Ecto neural progenitor cell (in vitro differentiated cells): ENCODE measurements at places on chromosomes 12 and 14.

GRCh38 chr12:3994500-3994899 is 121.3 kb upstream of the PARP11 start:
- DNase-seq = no peak

GRCh38 chr12:48954841-48955501 is 2.3 kb downstream of the ARF3 start:
- no peak for DNase-seq

- no peak for DNase-seq
Measured at GRCh38 chr14:50335989-50336824, 24.1 kb downstream of the DMAC2L start.

DNA sequence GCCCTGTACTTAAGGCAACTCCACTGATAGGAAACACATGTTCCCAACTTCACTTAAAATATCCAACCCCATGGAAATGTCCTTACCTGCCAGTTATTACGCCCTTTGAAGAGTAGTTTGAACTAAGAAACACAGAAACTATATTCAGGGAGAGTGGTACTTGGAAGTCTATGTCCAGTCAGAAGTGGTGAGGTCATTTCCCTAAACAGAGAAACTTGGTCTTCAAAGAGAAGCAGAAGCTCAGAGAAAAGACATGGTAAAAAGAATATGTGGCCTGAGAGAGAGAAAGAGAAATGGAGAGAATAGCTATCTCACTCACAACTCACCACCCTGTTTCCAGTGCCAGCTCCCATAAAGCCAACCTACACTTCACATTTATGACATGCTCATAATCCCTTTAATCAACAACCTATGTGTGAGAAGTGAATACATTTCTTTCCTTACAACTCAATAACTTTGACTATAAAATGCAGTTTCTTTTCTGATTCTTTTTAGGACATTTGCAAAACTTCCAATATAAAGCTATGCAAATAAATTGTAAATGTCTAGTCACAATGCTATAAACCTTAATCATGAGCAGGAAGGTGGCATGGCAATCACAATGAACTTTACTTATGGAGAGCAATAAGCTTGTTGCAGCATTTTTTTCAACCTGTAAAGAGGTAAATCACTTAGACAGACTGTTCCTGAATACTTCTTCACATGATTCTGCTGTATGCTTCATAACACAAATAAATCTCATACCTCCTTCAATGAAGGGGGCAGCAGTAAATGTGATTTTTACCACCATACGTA is 67.1 kb downstream of the CPNE8 start:
- DNase-seq = no peak

GRCh38 chr12:8780389-8780788 is 42.0 kb upstream of the A2ML1 start:
- DNase-seq = no peak
